ENCODE measurements at places on chromosomes 3 and 15.

GRCh38 chr3:99863588-99863987, 45.9 kb downstream of the CMSS1 start:
- DNase-seq = no peak

DNA sequence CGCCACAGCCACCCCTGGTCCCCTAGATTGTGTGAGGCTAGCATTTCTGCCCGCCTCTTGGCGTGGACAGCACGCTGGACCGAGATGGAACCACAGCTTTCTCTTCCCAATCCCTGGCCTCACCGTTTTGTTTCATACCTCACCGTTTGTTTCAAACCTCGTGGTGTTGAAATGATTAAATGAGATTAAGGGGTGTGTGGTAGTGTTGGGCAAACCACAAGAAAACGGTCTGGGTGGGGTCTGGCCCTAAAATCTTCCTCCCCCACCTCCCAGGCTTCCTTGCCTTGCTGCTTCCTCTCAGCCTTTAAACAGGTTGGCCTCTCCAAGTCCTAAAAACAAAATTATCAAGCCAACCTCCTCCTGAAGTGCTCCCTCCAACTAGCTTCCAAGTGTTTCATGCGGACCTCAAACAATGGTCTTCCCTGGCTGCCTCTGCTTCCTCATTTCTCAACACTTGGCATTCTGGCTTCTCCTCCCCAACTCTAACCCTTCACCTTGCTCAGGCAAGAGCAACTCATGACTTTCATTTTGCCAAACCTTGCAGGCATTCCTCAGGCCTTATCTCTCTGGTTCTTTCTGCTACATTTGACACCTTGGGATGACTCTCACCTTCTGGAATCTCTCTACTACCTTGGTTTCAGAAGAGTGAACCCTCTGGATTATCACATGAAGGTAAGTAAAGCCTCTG, 1.4 kb upstream of the ATP13A3 start:
- DNase-seq = no peak

GRCh38 chr15:59557581-59557980, 54.0 kb upstream of the GCNT3 start:
- DNase-seq = no peak

DNA sequence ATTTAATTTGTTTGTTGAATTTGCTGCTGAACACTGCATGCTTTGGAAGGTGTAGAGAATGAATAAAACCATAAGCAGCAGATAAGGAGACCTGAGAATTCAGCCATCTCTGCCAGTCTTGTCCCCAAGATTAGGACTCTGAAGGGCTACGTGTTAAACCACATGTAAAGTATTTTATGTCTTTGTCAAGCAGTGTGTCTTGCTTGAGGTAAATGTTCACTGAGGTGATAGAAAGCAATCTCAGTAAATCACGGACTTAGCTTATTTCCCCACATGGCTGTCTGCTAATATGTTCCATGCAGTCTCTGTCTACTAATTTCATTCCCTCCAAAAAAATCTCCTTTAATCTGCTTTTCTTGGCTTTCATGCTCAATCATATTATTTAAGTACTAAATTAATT, 467.1 kb downstream of the RAP2B start:
- no peak for DNase-seq

- no peak for DNase-seq
Observed at GRCh38 chr3:13197281-13197680, 124.1 kb upstream of the IQSEC1 start.

GRCh38 chr3:34382859-34383258, 584.4 kb downstream of the PDCD6IP start:
- no peak for DNase-seq

- DNase-seq = no peak
Observed at GRCh38 chr3:154510780-154511179, 80.8 kb upstream of the GPR149 start.

GRCh38 chr15:69812861-69813261, 284.9 kb downstream of the TLE3 start:
- no peak for DNase-seq

DNA sequence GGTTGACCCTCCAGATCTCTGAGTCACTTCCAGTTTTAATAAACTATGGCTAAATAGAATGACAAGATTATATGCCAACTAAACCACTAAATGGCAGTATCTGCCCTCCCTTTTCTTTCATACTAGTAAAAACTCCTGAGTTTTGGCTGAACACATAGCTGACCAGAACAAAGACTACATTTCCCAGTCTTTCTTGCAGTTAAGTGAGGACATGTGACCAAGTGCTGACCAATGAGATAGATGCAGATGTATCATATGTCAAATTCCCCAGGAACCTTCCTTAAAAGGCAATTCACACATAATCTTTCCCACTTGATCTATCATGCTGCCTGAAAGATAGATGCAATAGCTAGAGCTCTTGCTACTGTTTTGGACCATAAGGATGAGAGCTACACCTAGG, 191.3 kb downstream of the SHOX2 start:
- no peak for DNase-seq

GRCh38 chr15:60722328-60723112, 243.6 kb upstream of the ICE2 start:
- no peak for DNase-seq

- no peak for DNase-seq
Observed at GRCh38 chr15:71549091-71549490, 261.3 kb upstream of the NR2E3 start.

- no peak for DNase-seq
Observed at GRCh38 chr3:13566769-13567310, 17.9 kb downstream of the FBLN2 start.

- DNase-seq = no peak
Observed at GRCh38 chr15:62211348-62211747, 46.3 kb upstream of the C2CD4B start.

GRCh38 chr3:83460052-83460451, 1498.7 kb upstream of the CADM2 start:
- DNase-seq = no peak

DNA sequence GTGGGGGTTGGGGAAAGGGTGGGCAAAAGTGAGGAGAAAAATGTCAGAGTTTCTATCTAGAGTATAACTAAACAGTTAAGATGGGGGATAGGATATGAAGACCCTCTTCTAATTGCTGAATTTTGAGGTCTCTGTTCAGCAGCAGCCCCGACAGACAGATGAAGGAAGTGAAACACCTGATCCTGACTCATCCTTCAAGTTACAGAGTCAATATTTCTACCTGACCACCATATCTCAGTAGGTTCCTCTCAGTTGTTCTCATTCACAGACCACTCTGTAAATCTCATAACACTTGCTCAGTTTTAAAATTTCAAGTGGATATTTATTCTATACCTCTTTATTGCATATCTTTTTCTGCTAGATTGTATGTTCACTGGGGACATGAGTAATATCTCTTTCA, 69.5 kb downstream of the CCDC54 start:
- no peak for DNase-seq

DNA sequence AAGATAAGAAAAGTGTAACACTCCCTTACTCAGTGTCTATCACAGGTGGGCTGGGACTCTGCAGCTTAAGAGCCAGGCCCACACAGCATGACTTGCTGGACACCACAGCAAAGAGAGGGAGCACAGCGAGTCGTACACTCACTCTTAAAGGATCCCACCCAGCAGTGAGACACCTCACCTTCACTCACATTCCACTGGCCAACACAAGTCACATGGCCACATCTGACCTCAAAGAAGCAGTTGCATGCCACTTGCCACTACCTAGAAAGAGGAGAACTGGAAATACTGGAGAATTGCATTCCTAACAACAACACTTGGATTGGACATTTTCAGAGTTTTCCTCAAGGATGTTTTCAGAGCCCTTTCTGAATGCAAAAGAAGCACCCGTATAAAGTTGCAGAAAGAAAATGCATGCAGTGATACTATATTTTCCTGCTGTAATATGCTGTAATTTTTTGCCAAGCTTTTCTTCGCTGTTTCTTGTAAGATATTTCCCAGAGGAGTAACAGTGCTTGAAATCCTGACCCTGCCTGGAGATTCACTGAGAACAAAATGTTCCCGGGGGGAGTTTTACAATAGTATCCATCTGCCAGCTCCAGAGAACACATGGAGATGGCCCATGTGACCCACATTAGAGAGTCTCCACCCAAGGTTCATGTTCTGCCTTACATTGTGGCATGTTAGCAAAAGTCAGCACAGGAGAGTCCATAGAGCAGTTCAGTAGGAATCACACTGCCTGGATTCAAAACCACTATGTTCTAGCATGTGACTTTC, 42.2 kb downstream of the TRIM42 start:
- no peak for DNase-seq

GRCh38 chr3:141262308-141262705, 30.7 kb downstream of the PXYLP1 start:
- no peak for DNase-seq

DNA sequence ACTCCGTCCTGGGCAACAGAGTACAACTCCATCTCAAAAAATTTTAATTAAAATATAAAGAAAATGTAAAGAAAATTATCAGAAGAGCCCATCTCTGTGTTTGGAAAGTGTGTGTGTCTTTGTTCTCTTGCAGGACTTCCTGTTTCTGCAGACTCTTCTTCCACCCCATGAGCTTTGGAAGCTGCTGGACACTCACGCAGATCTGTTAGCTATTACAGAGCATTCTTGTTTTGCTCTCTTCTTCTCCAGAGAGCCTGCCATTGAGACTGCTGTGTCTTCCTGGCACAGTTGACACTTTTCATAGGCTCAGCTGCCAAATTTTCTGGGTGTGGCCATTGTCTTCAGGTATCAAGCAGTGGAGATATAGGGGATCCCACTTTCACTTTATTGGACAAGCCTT, 6.0 kb upstream of the CCR8 start:
- no peak for DNase-seq

DNA sequence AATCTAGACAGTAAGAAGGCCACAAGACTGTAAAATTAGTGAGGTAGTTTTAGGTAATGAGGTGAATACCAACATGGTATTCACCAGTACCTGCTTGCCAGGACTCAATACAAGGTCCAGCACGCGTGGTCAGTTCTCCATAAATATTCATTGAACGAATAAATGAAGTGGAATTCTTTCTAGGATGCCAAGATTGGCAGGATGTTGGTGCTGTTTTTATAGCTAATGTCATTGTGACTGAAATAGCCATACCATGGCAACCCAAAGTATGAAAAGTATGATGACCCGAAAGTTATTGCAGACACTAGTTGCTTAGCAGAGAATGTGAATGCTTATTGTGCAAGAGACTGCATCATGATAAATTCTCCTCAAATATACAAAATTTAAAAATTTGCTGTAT, 307.2 kb downstream of the KCNH8 start:
- no peak for DNase-seq

GRCh38 chr15:61088675-61089074, 140.4 kb downstream of the RORA start:
- DNase-seq = no peak

GRCh38 chr3:188745031-188745430, 426.7 kb upstream of the TPRG1 start:
- DNase-seq = no peak

- no peak for DNase-seq
Observed at GRCh38 chr3:128995737-128996136, 1.9 kb upstream of the CFAP92 start.

DNA sequence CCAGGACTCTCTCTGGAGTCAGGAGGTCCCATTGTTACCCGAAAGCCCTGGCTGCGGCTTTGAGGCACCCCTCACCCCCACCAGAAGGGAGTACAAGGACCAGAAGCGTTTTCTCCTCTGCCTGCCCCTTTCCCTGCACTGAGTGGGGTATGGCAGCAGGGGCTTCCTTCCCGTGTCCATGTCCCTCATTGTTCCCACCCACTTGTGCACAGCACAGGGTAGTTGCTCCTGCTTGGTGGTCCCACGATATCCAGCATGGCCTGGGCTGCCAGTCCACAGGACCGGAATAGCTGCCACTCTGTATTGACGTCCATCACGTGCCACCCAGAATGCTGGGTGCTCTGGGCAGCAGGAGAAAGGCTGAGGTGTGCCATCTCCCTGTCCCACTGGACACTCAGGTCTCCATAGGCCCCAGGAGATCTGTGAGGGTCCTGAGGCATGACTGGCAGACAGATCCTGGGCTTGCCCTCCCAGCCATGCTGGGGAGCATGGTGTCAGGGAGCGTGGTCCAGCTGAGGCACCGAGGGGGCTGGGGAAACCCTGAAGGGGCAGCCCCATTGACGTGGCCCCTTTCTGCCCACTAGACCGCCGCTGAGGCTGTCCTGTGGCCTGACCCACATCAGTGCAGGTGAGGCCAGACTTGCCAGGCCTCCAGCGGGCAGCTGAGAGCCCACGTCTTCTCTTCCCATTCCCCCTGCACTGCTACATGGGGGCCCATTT, 45.3 kb upstream of the SEC22A start:
- DNase-seq = no peak

DNA sequence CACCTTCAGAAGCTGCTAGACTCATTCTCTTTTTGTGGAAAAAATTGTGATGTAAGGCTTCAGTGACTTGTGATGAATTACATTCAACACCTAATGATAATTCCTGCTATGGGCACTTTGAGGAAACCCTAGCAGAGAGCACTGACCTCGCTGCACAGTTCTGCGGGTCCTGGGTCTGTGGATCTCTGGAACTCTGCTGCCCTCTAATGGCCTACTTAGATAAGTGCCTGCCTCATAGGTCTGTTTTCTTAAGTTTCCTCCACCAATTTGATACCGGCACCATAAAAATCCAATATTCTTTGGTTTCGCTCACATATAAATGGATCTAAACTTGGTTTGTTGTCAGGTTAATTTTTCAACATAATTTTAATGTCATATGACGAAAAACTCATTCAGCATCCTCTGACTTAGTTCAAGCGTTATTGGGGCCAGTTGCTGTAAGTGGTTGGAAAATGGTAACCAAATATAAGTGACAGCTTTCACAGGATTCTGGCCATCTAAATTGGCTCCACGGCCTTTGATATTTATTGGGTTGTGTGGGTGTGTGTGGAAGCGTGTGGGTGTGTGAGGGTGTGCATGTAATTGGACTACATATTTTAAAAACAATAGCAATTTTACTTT, 10.4 kb downstream of the SLITRK3 start:
- DNase-seq = no peak

GRCh38 chr15:73295630-73296286, 73.0 kb downstream of the HCN4 start:
- DNase-seq = no peak

DNA sequence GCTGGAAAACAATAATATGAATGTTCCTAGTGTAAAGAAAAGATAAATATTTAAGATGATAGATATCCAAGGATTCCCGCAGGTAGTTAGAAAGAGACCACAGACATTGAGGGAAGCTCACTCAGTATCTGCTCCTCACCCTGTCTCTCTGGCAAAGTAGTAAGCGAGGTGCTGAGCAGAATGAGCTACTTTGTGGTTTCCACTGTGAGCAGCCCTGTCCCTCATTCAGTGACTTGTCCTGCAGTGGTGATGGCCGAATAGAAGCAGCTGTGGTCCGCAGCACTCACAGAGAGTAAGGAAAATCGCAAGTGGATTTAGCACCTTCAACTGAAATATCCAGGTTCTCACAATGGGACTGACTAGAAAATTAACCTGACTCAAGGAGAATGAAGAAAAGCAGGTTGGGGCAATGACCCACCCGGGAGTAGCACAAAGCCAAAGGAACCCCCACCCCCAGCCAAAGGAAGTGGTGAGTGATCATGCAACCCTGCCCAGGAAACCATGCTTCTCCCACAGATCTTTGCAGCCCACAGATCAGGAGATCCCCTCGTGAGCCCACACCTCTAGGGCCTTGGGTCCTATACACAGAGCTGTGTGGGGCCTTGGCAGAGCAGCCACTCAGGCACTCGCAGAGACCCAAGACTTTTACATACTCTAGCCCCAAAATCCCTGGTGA, 21.8 kb upstream of the SLC25A38 start:
- no peak for DNase-seq
